NCI-H1694 treated with DMSO at 0.1 percent for 48 hours (cell line): ENCODE measurements at places on chromosomes 7 and 10.

- no peak for DNase-seq
Observed at GRCh38 chr7:153188630-153189029, 429.1 kb downstream of the ACTR3B start.

GRCh38 chr10:24481241-24481640 is 242.4 kb downstream of the ARHGAP21 start:
- DNase-seq, result no peak

DNA sequence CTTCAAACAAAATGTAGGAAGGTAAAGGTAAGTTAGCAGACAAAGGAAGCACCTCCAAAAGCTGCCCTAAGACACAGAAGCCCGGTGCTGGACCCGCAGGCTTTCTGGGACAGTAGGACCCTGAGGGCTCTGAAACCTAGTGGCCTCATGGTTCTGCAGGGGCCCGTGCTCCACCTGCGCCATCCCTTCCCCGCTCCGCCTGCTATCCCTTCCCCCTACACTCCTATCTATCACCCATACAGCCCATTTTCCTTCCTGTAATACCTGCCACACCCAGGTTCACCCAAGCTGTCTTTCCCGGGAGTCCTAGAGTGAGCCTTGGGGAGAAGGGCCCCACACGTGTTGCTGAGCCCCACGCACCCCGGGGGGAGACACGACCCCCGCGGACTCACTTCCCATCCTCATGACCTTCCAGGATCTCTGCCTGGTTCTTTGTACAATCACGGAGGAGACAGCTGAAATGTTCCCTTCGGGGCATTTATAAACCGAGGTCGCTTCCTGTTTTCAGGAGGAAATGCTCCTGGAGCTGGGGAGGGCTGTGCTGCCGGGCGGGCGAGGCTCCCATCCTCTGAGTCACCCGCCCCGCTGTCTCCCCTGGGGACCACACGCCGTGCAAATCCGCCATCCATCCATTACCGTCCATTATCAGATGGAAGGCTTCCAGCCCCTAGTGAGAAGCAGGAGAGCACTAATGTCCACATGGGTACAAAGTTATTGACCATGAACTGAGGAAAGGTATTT is 251.7 kb upstream of the PITRM1 start:
- no peak for DNase-seq

DNA sequence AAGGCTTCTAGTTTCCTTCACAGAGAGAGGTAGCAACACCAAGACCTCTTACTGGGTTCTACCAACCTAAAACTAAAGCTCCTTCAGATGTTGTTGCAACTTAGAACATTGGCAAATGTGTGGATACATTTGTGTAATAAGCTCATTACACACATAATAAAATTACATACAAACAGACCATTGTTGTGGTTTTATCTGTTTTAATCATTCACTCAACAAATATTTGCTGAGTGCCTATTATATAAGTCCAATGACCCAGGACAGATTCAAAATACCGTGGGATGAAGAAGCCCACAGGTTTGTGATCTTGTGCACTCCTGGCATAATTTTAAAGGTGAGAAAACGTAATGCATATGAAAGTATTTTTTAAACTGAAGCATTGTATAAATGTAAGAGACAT is 160.4 kb upstream of the NPVF start:
- DNase-seq, result no peak

DNA sequence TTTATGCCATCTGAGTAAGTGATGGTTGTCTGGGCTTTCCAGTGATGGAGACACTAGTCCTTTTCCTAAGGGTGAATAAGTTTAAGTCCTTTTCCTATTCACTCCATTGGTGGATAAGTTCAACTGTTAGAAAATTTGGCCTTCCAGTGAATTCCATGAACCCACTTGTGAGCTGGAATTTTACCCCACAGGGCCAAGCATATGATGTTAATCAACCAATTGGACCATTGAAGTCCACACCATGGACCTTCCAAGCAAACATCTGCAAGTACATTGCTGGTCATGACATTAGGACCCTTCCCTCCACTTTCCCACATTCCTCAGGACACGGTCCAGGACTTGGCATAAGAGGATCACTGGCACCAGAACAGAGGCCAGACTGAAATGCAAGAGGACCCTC is 381.4 kb downstream of the RPS24 start:
- DNase-seq, result no peak

- DNase-seq, result no peak
Observed at GRCh38 chr7:94403546-94403945, 8.9 kb downstream of the COL1A2 start.
